ENCODE measurements at places on chromosomes 2 and 18.

- DNase-seq: no peak
Measured at GRCh38 chr2:172571245-172571644, 15.4 kb downstream of the PDK1 start.

DNA sequence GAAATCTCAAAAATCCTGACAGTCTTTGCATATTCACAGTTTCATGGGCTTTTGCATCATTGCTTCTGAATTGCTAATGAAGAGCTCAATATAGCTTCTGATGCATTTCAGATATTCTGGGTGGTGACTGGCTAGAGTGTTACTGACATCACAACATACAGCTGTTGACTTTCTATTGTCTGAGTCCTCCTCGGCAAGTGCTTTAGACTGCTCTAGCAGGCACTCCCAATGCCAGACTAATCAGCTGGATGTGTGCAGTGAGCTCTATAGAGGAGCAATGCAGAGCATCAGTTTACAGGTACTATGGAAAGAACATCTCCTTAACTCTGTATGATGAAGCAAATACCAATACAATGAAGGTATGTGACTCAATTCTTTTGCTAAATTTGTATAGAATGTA lies 54.9 kb downstream of the R3HDM1 start:
- no peak for DNase-seq

GRCh38 chr2:231666171-231667095 lies 41.9 kb upstream of the PTMA start:
- no peak for DNase-seq

DNA sequence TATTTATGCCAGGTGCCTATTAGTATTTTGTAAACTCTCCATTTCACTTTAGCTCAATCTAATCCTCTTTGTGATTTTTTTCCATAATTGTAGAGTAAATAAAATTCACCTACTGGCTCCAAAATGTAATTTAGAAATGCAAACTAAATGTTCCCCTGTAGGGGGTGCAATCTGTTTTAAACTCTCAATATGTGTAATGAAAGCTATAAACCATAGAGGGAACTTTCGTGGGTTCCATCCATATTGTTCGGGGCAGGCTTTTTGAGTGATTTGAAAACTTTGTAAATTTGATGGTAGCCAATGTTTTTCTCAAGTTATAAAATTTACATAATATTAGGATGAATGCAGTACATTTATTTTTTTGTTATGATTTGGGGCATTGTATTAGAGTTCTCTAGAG lies 49.4 kb downstream of the TSPYL6 start:
- no peak for DNase-seq

GRCh38 chr18:79399275-79400081 lies 3.7 kb downstream of the NFATC1 start:
- peak; percentile 44 for DNase-seq

DNA sequence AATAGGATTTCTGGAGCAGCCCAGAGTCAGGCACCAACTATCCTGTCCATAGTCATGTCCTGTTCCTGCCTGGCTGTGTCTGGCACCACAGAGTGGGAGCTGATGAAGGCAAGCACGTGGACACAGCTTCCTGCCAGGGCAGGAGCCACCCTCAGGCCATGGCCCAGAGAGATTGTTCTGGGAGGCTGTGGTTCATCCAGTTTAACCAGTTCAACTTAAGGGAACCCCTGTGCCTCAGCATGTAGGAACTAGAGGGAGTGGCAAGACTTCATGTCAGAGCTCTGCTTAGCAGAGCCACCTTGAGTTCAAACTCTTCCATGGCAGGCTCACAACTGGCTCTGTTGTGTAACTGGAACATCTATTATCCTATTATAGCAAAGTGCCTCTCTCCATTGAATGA lies 73.2 kb upstream of the NCKAP5 start:
- DNase-seq: no peak

DNA sequence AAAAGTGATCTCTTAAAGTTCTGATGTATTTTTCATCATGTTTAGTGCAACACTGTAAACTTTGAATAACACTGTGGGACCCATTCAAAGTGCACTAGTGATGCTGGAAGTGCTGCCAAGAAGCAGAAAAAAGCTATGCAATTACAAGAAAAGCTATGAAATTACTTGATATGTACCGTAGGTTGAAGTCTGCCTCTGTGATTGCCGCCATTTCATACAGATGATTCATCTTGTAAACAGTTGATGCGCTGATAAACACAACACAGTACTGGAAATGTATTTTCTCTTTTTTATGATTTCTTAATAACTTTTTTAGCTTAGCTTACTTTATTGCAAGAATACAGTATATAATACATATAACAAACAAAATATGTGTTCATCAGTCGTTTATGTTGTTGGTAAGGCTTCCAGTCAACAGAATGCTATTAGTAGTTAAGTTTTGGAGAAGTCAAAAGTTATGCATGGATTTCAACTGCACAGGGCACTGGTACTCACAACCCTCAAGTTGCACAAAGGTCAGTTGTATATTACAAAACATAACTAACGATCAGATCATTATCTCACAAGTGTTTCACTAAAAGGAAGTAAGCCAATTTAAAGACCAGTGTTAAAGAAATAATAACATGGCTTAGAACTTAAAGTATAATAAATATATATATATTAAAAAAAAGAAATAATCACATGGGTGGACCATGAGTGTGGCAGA lies 82.0 kb downstream of the SGPP2 start:
- no peak for DNase-seq

- peak; percentile 58 for DNase-seq
Measured at GRCh38 chr2:172442072-172442895, 14.9 kb downstream of the ITGA6 start.

DNA sequence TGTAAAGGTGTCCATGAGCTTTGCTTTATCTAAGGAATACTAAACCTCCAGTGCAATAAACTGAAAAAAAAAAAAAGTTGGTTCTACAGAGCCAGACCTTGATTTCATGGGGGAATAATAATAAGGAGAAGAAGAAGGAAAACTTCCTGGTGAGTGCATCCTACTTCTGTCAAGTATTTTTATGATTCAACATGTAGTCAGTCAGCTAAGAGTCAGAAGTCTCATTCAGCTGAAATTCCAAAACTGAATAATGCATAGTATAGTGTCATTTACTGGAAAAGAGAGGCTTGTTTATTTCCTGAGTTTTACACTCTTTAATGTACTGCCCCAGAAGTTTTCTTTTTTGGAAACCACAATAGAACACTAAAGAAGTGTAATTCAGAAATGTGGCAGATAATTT lies 77.8 kb upstream of the TACR1 start:
- no peak for DNase-seq

- no peak for DNase-seq
Measured at GRCh38 chr2:158182676-158183295, 81.1 kb downstream of the UPP2 start.

GRCh38 chr2:39724828-39725144 lies 54.3 kb downstream of the THUMPD2 start:
- DNase-seq: no peak

- DNase-seq: no peak
Measured at GRCh38 chr2:229314117-229314516, 43.0 kb upstream of the PID1 start.

GRCh38 chr2:190159453-190159852 lies 96.9 kb upstream of the MSTN start:
- DNase-seq: no peak

GRCh38 chr2:9095690-9096089 lies 92.2 kb upstream of the MBOAT2 start:
- DNase-seq: no peak

DNA sequence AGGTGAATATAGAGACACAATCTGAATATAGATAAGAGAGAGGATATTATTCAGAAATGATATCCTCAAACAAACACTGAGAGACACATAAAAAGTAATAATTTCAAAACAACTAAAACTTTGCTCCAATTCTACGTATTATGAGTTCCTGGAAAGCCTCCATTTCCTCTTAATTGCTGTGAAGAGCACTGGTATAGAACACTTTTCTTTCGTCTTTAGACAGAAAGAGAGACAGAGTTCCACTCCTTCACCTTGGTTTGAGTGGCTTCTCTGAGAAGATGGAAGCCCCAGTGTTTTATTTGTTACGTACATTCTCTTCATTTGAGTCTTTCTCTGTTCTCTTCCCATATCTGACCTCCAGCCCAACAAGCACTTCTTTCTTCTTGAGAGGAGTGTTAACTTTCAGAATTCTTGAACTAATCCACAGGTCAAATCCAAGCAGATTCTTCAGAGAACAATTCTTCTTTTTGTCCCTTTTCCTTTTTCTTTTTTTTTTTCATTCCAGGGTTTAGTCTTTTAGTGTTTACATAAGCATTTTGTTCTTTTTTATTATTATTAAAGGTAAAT lies 6.4 kb upstream of the PIK3C3 start:
- DNase-seq: no peak

DNA sequence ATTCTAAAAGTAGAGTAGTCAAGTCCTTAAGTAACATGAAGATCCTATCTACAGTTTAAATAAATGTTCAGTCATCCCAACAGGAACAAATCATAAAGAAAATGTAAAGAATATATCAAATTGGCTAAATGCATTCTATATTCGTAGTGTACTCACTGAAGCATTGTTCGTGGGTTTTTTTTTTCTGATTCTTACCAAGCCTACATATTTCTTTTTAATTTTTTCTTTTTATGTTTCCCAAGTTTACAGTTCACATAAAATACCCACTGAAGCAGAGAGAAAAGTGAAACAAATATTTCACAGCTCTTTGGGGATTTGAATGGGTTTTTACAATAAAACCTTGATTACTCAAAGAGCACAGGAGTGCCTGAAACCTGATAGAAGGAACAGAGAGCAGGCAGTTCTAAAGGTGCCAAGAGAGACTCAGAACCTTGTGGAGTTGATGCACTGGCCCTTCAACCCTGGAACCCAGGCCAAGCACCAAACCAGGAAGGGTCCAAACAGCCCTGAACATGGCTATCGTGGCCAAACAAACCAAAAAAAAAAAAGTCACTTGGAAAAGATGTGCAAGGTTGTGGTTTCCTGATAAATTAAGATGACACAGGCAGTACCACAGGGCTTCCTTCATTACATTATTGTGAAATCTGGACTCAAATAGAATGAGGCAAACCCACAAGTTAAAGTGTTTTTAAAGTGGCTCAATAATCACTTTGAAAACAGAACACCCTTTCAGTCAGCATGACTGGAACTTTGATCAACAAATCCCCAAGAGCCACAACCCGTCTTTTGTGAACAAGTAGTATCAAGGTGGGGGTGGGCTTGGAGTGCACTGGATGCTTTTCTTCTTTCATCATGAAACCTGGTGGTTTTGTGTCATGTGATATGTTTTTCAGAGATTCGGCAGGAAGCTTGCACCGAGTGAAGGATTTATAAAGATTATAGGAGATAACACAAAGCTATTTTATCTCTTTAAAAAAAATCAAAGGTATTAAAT lies 245.0 kb upstream of the FN1 start:
- DNase-seq: peak; percentile 56

DNA sequence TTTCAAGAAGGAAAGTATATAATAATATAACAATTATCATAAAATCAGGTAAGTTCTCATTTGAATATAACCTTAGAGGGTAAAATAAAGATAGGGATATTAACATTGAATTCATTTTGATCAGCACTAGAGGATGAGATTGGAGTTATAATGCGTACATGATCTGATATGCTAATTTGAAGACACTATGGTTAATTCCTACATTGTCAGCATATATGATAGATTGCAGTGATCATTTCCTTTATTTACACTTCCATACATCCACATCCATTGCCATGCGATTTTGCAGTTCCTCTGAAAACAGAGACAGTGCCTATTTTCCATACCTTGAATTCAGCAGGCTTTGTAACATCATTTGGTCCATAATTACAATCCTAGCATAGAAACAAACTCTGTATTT lies 519.2 kb downstream of the CCDC85A start:
- no peak for DNase-seq

DNA sequence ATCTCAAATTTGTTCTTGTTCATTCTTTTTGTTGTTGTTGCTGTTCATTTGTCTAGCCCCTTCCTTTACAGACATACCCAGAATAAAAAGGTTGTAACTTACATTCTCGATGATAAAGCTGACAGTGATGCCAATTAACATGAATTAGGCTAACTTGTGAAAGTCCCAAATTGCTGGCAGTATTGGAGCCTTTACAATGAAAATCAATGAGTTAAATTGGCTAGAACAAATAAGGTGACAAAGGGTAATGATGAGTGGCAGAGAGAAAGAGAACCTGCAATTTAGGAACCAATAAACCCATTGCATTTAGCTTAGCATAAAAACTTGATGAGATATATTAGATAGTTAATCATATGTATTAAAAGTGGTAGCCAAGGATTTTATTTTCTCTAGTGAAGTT lies 521.0 kb downstream of the ADCYAP1 start:
- DNase-seq: no peak

- DNase-seq: no peak
Measured at GRCh38 chr18:77078690-77079070, 53.9 kb downstream of the MBP start.

- no peak for DNase-seq
Measured at GRCh38 chr2:84450288-84451227, 8.5 kb downstream of the SUCLG1 start.

DNA sequence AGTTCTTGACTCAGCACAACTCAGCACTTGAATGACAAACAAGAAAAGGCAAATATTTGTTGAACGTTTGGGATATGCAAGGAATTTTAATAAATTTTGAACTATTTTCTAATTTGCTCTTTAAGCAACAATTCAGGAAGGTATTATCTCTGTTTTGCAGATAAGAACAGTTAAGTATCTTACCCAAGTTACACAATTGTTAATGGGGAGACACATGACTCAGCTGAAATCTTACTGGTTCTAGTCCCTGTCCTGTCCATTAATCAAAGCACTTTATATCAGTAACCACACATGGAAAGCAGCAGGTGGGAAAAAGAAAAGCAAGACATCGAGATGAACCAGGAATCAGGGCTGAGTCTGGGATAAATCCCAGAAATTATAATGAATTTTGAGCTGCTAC lies 493.9 kb upstream of the PIK3C3 start:
- no peak for DNase-seq
